Upper lobe of left lung (tissue), 6 donors: ENCODE measurements at places on chromosomes 6 and 20.

DNA sequence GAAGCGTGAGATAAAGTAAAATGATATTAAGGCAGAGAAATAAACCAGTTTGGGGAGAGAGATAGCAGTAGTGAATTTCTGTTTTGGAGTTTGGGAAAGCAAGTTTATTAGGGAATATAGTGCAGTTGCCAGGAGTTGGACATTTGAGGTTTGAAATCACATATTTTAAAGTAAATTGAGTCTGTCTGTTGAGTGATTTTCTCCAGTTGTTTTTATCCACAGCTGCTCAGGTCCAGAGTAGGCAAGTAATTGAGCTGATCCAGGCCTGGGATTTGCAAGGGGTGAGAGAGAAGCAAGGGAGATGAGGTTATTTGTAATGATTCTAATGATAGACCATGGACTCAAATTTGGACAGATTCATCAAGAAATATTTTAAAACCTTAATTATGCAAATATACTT lies 481.9 kb downstream of the UTRN start:
- no peak for DNase-seq

GRCh38 chr20:38139977-38140753 lies 24.9 kb downstream of the TGM2 start:
- DNase-seq = no peak

- DNase-seq = no peak
Measured at GRCh38 chr6:15596186-15596896, 66.5 kb downstream of the DTNBP1 start.

DNA sequence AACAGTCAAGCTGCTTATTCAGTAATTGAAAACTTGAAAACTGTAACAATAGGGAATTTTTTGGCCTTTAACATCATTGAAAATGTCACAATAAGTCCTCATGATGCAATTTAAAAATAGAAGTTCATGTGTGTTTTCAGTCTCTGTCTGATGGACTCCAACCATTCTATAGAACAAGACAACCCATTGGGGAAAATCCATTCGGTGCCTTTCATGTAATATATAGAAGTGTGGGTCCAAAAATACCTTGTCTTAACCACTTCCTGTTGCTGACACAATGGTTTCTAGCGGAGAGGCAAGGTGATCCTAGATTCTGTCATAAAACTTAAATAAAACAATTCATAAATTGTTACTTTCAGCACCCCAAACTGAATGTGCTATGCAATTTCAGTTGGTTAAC lies 1131.3 kb upstream of the MAP3K7 start:
- no peak for DNase-seq

- DNase-seq = no peak
Measured at GRCh38 chr20:24665741-24666191, 196.3 kb downstream of the SYNDIG1 start.

DNA sequence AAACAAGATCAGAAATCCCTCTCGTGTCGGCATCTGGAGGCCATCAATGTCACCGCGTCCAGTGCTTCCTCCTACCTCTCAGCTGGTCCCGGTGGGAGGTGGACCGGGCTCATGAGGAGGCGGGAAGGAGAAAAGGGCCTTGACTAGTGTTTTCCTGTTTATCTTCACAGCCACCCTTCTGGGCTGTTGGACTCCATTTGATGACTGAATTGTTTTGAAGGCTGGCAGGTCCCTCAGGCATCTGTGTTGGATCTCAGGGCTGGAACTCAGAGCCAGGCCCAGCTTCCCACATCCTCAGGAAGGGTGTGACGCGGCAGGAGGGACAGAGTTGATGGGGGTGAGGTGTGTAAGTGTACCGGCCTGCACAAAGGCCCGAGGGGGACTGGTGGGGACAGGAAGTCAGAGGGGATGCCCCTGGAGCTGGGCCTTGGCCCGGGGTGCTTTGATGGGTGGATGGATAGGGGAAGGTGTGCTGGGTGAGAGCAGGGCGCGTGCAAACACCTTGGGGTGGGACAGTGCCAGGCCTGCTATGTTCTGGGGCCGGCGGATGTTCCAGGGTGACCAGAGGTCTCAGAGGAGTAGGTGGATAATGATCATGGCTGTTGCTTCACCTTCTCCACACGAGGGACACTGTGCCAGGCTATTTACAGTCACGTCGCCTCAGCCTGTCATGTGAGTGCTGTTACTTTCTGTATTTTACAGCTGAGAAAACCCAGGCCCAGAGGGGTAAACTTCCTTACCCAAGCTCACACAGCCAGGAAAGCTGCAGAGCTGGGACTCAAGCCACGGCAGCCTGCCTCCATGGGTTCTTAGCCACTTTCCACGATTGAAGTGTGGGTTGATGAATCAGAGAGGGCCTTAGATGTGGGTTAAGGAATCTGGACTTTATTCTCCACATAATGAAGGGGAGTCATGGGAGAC lies 17.9 kb upstream of the CHMP4B start:
- DNase-seq = no peak

DNA sequence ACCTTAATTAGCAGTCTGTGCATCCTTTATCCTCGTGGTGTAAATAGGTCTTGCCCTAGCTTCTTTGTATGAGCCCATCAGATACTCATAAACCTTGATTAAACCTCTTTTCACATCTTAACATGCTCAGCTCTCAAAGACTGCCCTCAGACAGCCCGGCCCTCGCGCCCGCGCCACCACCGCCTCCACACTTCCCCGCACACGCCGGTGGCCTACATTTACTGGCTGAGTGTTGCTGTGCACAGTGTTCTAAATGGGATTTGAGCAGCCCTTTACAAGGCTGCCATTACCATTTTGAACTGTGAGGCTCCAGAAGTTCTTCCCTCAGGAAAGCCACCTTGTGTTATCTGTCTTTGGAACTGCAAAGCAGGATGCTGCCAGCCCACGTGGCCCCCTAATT lies 63.0 kb upstream of the INSM1 start:
- DNase-seq = peak; percentile 59

DNA sequence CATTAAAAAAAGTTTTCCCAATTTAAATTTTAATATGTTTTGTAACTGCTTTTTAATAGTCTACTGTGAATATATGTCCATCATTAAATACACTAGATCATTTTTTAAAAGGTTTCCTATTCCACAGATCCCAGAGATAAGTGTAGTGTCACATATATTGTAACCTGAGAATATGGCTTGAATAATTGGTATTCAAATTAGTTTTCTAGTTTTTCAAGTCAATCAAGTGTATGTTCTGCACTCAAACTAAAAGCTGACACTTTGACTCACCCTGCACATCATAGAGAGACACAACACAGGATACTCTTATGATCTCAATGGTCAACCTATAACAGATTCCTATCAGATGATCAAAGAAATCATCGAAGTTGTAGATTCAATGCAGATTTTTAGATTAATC lies 49.1 kb downstream of the ZHX3 start:
- no peak for DNase-seq

- peak; percentile 78 for DNase-seq
Measured at GRCh38 chr6:7542874-7543624, 1.6 kb downstream of the DSP start.

GRCh38 chr6:31489086-31489485 lies 8.9 kb upstream of the MICB start:
- no peak for DNase-seq
